ENCODE measurements at places on chromosomes 1 and 21.
A peak's percentile ranks its signal among the peaks of the same experiment; 100 is the strongest.

DNA sequence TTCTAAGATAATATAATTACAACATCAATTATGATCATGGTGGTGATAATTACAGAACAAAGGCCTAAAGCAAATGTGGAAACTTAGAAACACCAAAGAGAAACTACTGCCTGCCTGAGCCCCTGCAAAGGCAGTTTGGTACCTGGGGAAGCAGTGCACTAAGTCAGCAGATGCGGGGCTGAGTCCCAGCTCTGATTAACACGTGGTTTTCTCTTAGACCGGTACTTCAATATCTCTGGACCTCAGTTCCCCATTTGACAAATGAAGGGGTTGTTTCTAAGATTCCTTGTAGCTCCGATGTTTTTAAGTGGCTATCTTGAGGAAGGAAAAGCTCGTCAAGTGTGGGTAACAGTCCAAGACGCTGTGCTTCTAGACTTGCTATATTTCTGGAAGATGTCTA lies 16.7 kb upstream of the PLEKHA6 start:
- DNase-seq = no peak

DNA sequence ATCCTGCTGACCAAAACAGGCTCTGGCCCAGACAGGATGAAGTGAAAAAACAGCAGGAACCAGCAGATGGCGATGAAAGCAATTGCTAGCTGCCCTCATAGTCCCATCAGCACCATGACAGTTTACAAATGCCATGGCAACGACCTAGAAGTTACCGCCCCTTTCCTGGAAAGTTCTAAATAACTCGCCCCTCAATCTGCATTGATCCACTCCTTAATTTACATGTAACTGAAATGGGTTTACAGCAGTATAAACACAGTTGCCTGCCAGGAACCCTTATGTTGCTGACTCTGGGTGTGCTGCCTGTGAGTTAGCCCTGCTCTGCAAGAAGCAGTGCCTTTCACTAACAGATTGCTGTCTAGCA lies 65.5 kb upstream of the CR1L start:
- DNase-seq = peak; percentile 60

DNA sequence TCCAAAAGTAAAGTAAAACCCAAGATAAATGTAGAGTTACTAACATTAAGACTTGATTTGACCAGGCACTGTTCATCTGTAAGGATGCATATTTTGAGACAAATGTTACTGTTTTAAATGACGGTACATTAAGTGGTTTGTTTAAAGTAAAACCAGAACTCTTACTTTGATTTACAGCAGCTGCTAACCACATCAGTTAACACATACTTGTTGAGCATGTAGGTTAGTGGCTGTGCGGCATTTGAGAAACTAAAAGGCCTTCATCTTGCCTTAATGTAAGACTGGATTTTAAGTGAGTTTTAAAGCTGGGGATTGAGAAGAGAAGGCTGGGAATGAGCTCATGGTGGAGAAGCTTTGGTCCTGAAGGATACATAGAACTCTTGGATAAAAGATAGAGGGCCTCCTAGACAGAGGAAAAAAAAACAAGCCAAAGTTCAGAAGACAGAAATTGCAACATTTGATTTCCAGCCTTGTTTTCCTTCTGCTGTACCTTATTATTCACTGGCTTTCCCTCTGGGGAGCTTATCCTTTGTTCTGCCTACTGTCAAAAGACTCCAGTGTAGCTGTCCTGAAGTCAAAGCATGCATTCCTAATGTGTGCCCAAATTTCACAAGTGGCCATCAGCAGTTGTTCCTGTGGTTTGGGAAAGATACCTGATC lies 66.6 kb downstream of the MTR start:
- DNase-seq = peak; percentile 22

DNA sequence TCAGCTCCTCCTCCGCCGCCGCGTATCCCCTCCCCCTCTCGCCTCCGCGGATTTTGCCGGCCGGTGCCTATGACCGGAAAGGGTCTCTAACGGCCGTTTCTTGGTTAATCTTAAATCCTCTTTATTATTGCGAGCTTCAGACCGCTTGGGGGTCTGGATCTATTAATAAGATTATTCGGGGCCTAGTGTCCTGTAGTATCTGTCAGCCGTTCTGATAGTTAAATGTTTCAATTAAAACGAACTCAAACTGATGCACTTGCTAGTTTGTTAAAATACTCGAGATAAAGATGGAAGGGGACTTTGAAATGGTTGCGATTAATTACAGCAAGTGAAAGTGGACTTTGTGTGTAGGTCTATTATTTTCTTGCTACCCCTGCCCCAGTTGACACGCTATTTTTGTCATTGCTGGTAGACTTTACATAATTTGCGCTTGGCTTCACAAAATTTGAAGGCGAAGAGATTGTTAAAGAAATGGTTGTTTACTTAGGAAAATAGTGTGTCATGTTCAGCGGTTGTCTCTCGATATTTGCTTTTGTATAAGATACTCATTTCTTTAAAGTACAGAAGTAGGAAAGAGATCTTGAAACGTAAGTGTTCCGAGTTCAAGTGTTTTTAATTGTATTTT lies 779 bp downstream of the SON start:
- DNase-seq = no peak

GRCh38 chr1:186183970-186184628 lies 191.0 kb downstream of the TPR start:
- no peak for DNase-seq

DNA sequence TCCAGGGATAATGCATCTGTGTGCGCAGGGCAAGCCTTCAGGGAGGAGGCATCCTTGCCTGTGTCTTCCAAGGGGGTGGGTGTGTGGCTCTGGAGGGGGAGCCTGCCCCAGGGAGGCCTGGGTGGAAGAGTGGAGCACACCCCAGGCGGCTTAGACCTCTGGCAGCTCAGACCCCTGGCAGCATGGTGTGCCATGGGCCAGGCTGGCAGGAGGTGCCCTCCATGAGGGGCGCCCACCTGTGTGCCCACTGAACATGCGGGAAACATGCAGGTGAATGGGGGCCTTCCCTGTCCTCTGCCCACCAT lies 1.1 kb upstream of the PANK4 start:
- DNase-seq = no peak

GRCh38 chr1:47192458-47193384 lies 2.9 kb upstream of the PDZK1IP1 start:
- DNase-seq = peak; percentile 53

- DNase-seq = no peak
Observed at GRCh38 chr1:231396643-231397042, 25.4 kb downstream of the EGLN1 start.

DNA sequence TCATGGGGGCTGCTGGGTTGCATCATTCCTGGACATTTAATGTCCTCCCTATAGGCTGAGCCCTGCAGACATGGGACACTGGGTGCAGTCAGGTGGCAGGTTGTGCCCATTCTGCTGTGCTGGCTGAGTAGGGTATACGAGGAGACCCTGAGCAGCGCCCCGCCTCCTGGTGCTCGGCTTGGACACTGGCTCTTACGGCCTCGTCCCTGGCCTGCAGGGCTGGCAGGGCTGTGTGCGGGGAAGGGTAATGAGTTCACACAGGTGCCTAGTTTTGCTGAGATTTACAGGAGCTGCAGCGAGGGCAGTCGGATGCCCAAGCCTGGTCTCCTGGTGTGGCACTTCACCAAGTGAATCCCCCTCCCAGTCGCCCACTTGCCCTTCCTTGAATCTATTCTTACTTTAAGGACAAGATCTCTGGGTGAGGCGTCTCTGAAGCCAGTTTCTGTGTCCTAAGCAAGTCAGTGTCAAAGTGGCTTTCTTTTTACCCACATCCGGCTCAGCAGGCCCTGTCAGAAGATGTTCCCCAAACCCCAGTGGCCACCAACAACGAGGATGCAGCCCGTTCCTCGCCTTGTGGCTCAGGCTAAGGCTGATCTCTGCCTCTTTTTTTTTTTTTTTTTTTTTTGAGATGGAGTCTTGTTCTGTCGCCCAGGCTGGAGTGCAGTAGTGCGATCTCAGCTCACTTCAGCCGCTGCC lies 73.2 kb downstream of the MAN1C1 start:
- no peak for DNase-seq

- DNase-seq = peak; percentile 26
Observed at GRCh38 chr1:178688244-178688643, 36.8 kb upstream of the RALGPS2 start.

- no peak for DNase-seq
Observed at GRCh38 chr1:228488125-228488817, 1.1 kb downstream of the RNF187 start.

DNA sequence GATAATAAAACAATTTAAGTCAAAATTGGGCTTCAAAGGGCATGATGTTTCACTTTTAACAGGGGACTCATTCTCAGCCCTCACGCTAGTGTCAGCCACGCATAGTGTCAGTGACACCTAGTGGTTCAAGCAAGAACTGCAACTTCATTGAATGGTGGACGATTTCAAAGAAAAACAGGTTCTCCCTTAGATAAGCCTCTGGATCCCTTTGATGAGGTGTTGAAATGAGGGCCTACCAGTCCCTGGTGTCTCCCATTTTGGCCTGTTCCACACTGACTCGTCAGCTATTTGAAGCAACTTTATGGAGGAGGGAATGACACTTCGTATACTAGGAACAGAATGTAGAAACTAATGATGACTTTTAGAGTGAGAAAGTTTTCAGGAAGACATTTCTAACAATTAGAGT lies 56.2 kb downstream of the FCRL5 start:
- peak; percentile 23 for DNase-seq

GRCh38 chr21:27033471-27033870 lies 66.6 kb upstream of the ADAMTS5 start:
- no peak for DNase-seq

GRCh38 chr1:48208251-48208650 lies 14.3 kb upstream of the SLC5A9 start:
- no peak for DNase-seq

- DNase-seq = peak; percentile 91
Observed at GRCh38 chr1:23727362-23727811, 15.9 kb upstream of the ELOA start.
